ENCODE measurements at places on chromosomes 3 and 15. TPM values are rescaled to one million over a fixed set of nuclear protein-coding genes. Genes with fewer than 3 reads are reported as not detected.

NMNAT3 gene
- total RNA-seq: 7.4 TPM

CD200 gene
- total RNA-seq: 2.8 TPM

CMTM8 gene
- 13.6 TPM for total RNA-seq

RTP1 gene
- not detected for total RNA-seq

PRTG gene
- not detected for total RNA-seq

NR2E3 gene
- total RNA-seq: not detected

GOLGA8T gene
- 1.1 TPM for total RNA-seq

TMC3 gene
- not detected for total RNA-seq

NDUFAF3 gene
- 107 TPM for total RNA-seq

CDHR4 gene
- total RNA-seq: 0.44 TPM

ASB14 gene
- not detected for total RNA-seq

All from naive thymus-derived CD4-positive, alpha-beta T cell (primary cell).